NCI-H187 (cell line): ENCODE measurements at places on chromosomes 7 and 10.

DNA sequence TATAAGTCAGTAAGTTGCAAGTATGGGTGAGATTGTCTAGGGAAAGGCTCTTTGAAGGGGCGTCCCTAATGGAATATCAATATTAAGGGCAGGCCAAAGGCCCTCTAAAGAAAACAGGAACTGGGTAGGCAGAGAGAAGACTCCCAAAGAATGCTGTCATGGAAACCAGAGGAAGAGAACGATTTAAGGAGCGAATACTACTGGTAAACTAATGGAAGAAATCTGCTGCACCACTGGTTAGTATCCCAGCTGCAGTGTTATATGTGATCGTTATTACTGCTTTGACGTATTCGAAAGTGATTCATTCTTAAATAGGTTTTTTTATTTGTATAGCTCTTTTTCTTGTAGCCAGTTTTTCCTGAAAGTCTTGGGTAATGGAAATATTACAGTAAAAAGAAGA, 1.3 kb downstream of the CASP2 start:
- no peak for DNase-seq

DNA sequence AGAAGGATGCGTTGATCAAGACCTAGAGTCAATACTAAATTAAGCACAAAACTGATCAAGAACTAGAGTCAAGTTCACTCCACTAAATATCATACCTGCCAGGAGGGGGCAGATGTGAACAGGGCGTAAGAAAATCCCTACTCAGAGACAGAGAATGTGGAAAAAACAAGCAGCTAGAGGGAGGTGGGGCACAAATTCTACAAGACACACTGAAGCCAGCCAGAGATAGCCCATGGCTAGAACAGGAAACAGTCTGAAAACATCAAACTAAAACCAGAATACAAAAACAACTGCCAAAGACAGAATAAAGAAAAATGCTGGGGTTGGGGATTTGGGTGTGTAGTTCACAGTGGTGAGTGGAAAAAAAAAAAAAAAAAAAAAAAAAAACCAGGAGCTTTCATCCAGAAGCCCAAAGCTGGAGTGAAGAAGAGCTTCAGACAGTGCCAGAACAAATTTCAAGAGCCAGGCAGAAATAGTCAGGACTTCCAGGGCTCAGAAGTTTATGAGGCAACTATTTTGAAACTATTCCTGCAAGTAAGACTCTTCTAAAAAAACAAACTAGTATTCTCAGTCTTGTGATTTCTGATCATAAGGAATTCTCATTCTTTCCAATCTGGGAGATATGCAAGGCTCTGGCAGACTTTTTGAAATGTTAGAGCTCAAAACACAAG, 118.3 kb downstream of the CCDC71L start:
- DNase-seq = peak; percentile 24

GRCh38 chr7:65475040-65475726, 101.5 kb downstream of the ZNF92 start:
- no peak for DNase-seq

DNA sequence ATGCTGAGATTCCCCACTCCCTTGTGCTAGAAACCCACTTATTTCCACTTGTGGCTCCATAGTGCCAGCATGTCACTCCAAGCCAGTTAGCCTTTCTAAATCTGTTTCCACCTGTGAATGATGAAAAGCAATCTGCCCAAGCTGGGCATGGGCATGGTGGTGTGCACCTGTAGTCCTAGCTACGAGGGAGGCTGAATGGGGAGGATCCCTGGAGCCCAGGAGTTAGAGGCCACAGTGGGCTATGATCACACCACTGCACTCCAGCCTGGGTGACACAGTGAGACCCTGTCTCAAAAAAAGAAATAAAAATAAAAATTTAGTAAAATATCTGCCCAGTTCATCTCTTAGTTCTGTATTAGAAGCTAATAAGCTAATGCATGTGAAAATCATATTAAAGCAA, 5.0 kb upstream of the PTF1A start:
- DNase-seq = no peak

DNA sequence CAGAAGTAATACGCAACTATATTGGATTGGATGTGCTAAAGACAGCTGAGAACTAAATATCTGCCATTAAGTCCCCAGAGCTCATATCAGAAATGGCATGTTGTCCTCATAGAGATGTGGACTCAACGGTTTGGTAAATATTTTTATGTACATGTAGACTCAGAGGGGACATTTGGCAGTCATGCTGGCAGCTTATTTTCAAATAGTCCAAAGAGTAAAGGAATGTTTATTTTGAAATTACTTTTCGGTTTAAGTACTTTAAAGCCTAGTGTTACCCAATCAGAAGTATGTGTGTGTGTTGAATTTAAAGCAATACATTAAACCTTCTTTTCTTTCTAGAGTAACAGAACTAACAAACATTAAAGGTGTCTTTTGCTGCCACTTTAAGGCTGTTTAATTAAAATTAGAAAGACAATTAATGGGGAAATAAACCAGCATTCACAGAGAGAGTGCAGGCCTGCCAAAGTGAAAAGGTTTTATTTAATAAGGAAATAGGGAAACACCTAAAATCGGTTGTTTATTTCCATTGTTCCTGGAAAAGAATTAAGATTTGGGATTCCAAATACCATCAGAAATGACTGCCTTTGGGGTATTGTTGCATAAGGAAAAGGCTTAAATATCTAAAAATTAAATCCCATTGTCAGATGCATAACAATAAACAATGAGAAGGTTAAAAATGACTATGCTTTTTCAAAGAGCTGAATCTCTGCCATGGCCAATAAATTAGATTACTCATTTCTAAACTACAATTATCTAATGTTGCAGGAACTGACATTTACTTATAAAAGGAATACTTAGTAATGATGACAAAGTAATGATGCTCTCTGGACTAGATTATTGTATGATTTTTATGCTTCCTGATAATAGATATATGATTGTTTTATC, 113.4 kb upstream of the AHR start:
- no peak for DNase-seq

DNA sequence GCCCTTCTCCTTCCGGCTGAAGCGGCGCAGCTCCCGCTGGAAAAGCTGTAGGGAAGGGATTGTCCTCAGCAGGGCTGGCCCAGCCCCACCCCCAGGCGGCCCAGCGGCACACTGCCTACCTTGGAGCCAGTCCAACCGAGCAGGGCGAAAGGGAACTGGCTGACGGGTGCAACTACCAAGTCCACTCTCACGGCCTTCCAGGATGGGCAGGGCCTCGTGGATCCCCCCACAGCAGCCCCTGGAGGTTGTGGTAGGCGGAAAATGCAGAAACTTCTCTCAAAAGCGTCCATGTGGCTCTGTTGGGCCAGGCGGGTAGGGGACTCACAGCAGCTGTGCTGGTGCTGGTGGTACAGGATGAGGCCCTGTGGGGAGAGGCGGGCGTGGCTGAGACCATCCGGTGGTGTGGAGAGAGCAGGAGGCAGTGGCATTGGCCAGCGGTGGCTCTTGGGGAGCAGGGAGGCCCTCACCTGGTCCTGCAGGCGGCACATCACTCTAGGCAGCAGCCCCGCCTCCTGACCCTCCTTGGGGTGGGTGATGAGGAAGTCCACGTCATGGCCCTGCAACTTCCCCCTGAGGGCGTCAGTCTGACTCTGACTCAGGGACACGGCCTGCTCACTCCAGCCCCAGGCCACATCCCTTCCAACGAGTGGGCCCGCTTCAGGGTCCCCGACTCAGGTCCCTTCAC, 8.4 kb upstream of the PGAM2 start:
- no peak for DNase-seq

DNA sequence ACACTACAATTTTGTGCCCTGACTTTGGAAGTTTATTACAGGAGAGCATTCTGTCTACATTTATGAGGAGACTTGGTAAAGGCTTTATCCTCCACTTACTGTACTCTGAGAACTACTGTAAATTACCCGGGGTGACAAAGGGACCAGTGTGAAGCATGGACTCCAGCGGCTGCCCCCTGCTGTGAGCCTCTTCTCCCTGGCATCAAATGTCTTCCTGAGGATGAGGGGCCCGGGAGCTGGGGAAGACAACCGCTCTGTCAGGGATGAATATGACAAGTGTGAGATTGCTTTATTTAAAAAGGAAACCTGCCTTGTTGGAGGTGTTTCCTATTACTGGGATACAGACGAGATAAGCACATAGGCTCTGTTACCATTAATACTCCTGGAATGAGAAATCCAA, 714.8 kb downstream of the CCSER2 start:
- peak; percentile 40 for DNase-seq

DNA sequence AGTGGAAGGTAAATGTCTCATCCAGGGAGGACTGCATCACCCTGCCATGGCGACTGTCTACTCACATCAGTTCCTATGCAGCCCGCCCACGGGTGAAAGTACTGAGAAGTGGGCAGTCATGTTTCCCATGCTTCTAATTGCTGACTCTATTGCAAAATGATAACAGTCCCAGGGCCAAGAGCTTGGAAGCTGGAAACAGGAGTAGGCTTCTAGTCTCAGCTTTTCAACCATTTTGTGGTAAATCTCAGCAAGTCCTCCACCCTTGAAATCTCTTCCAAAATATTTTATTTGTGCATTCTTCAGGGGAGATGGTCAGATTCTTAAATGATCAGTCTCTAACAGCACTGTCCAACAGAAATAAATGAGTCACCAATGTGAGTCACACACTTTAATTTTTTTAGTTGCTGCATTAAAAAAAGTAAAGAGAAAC, 48.1 kb upstream of the TARP start:
- DNase-seq = no peak

DNA sequence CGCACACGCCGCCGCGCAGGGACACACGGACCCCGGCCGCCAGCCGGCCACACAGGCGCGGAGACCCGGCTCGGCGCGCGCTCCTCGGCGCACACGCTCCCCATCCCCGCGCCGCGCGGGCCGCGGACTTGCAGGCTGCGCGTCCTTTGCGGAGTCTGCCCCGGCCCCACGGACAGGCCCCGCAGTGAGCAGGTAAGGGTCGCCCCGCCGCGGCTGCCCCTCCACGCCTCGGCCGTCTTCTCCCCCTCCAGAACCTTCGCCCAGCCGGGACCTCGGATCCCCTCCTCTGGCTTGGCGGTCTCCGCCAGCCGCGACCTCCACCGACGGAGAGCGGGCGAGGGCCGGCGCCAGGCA, 356 bp downstream of the ADCYAP1R1 start:
- no peak for DNase-seq

DNA sequence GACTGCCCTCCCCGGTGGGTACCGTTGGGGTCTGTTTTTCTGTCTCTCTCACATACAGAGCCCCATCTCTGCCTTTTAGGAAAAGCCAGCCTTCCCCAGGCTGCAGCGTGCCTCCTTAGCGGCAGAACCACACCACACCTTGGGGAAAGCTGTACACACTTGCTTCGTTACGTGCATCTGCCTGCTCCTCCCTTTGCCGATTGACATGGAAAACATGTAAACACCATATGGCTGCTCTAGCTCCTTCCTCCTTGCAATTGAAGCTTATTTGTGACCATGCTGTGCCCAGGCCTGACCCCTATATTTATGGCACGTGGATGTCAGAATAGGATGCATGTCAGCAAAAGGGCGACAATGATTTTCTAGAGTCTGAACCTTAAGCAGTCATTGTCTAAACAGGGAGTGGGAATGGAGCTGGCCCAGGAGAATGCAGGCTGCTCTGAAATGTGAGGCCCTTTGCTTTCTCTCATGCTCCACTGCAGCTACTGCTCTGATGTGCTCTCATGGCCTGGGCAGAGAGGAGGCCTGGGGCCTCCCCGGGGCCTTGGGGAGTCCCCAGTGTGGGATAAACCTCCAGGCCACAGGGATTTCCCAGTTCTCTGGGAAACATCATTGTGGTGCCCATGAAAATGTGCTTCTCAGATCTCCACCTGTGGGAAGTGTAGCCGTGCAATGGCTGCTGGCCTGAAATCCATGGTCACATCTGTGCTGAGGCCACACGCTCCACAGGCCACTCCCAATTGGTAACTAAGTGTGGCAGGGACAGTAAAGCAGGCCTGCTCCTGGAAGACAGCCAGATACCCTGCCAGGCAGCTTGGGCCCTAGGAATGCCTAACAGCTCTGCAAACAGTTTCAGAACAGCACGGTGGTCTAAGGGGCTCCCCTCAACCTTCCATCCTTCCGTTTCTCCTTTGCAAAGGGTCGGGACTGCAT, 18.6 kb downstream of the PDE6C start:
- DNase-seq = no peak

- DNase-seq = no peak
These were observed 89.9 kb downstream of the REEP3 start for GRCh38 chr10:63611078-63611477.

DNA sequence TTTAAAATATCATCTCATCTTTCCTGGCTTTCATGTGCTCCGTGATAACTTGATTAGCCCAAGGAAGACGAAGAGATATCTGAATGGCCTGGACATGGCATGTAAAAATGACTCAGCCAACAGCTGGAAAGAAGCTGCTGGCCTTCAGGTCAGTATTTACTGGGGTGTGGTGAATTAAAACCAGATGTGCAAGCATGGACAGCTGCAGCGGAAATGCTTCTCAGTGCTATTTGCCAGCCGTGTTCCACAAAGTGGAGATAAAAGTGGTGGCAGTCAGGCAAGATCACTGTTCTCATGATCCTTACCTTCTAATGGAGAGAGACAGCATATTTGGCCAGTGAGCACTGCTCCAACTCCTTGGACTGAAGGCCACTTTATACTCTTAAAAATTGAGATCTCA, 203.1 kb upstream of the VSTM2A start:
- DNase-seq = no peak

DNA sequence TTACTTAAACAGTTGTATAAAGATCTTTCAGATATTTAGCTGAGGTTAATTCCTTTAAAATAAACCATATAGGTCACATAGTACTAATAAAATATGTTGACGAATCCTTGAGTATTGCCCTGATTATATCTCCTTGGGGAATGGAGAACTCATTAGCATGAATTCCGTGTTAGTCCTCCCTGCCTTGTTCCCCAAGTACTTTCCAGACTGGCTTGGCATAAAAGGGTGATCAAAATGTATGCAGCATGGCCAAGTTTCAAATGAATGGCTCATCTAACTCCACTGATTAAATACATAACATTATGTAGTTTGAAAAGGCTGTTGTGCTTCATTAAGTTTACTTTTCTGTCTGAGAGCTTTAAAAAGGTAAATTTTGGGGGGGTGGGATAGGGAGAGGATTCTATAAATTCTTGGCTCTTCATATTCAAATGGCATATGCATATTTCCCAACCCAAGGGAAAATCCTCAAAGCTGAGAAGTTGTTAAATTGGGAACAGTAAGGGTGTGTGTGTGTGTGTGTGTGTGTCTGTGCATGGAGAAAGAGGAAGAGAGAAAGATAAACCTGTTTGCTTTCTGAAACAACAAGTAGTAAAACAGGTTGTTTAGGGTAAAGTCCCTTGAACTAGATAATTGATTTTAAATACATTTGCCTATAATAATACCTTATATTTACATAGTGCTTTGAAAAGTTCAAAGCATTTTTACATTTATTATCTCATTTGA, 4.8 kb upstream of the ADD3 start:
- DNase-seq = no peak

- no peak for DNase-seq
These were observed 7.3 kb downstream of the PGAM2 start for GRCh38 chr7:44057849-44058758.

GRCh38 chr7:96770758-96771157, 61.1 kb upstream of the SEM1 start:
- DNase-seq = no peak
